BJ (cell line): ENCODE measurements at places on chromosomes 16 and 17. TPM values are rescaled to one million over a fixed set of nuclear protein-coding genes. Genes with fewer than 3 reads are reported as not detected.

The SENP3 gene
- 69.8 and 72.2 TPM in 2 replicates for polyA plus RNA-seq

The ZG16 gene
- not detected in 2 replicates for polyA plus RNA-seq

The NHLRC4 gene
- 0.31 and 0.66 TPM in 2 replicates for polyA plus RNA-seq

The CDK3 gene
- 3.7 and 5.6 TPM in 2 replicates for polyA plus RNA-seq

The KRT34 gene
- 151 and 156 TPM in 2 replicates for polyA plus RNA-seq

The CPPED1 gene
- 24.1 and 33.6 TPM in 2 replicates for polyA plus RNA-seq

- DNase-seq = no peak
Observed at GRCh38 chr17:58665946-58666857, 25.6 kb downstream of the TEX14 start.

DNA sequence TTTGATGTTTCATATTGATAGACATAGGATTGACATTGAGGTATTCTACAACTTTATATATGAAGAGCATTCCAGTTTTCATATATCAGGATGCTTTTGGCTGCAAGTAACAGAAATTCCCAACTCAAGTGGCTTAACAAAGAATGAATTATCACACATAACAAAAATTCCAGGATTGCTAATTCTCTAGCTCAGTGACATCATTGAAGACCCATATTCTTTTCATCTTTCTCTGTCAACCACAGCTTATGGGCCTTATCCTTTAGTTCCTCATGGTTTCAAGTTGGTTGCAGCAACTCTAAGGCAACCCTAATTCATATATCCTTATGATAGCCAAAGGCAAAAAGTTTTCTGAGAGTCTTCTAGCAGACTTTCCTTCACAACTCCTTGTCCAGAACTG, 91.5 kb upstream of the HAS3 start:
- DNase-seq = no peak

GRCh38 chr17:42325026-42325425, 36.7 kb downstream of the STAT5A start:
- DNase-seq = peak; percentile 73

DNA sequence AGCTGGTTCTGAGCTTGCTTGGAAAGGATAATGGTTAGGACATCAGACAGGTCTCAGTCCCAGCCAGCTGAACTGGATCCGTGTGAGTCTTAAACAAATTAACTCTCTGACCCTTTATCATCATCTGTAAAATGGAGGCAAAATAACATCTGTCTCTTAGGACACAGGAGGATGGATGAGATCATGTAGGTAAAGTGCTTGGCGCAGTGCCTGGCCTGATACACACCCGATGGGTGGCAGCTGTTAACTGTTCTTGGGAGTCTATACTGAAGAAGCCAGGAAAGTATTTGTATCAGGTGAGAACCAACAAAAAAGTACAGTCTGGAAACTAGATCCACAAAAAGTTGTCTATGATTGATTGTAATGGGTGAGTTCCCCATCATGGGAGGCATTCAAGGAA, 188.6 kb downstream of the C16orf78 start:
- no peak for DNase-seq

DNA sequence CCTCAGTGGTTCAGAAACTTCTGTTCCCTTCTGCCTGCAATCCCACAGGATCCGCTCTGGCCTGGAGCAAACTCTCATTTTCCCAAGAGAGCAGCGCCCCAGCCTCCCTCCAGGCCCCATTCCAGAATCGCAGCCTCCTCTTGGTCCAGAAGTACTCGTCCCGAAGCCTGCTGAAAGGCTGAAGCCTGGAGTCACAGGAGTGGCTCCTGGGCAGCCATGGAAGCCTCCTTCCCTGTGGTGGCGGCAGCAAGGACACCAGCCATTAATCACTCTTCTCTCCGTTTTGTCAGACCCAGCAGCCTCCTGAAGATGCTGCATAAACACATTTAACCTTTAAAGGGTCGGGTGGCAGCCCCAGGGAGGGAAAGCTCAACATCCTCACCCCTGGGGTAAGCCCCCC, 66.9 kb upstream of the TNRC6C start:
- no peak for DNase-seq

GRCh38 chr17:47184681-47185080, 4.4 kb downstream of the CDC27 start:
- no peak for DNase-seq

DNA sequence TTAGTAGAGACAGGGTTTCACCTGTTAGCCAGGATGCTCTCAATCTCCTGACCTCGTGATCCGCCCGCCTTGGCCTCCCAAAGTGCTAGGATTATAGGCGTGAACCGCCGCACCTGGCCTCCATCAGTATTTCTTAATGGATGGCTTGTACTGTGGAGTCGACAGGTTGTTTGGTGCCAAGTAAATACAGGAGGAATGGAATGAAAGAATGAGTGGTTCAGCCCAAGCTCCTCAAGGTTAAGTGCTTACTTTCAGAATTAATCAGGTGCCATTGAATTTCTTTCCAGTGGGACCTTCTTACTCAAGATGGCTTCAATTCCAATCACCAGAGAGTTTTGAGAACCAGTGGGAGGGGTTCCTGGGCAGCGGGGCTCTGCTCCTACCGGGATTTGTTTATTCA, 25.0 kb downstream of the ALOX15 start:
- DNase-seq = no peak

GRCh38 chr17:71764505-71764904, 356.3 kb upstream of the SOX9 start:
- no peak for DNase-seq

DNA sequence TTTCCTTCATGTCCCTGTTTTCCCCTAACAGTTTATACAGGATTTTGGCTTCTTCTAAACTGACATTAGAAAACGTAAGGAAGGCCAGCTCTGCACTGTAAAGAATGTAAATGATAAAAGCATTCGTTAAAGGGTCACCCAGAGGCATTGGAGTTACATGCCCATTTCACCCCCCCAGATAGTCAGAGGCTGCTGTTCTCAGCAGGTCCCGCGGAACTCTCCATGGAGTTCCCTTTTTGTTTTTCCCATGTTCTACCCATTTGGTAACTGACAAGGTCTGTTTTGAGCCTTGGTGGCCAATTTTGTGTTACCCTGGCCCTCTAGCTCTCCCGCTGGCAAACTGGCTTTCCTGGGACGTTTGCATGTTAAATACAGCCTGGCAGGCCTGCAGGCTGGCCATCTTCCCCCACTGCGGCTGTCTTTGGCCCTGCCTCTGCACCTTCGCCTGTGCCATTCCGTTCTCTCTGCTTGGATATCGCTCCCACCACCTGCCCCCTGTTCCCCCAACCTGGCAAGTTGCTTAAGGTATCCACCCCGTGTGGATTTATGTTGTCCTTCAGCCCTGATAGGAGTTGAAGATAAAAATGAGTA, 49.7 kb downstream of the EPN2 start:
- DNase-seq = no peak

GRCh38 chr16:351804-352520, 561 bp downstream of the AXIN1 start:
- no peak for DNase-seq

GRCh38 chr17:77178050-77178449, 37.3 kb downstream of the SEC14L1 start:
- no peak for DNase-seq

DNA sequence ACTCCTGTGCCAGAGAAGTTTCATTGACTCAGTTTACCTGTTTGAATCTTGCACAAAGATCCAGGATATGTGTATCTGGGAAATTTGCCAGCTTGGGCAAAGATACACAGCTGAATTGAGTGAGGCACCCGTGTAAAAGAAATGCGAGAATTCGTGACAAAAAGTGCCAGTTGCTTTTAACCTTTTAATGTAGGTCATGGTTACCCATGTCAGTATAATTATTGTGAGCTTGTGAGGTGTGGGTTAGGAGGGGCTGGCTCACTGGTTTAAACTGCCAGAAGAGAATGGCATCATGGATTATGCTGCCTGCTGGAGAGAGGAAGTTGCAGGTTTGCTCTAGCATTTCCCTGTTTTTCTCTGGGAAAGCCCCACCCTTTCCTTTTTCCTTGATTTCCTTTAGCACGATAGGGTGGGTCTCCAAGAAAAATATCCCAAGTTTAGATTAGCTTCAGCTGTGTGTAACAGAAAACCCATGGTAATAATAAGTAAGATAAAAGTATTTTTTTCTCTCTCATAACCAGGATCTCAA, 24.8 kb upstream of the NDRG4 start:
- no peak for DNase-seq

DNA sequence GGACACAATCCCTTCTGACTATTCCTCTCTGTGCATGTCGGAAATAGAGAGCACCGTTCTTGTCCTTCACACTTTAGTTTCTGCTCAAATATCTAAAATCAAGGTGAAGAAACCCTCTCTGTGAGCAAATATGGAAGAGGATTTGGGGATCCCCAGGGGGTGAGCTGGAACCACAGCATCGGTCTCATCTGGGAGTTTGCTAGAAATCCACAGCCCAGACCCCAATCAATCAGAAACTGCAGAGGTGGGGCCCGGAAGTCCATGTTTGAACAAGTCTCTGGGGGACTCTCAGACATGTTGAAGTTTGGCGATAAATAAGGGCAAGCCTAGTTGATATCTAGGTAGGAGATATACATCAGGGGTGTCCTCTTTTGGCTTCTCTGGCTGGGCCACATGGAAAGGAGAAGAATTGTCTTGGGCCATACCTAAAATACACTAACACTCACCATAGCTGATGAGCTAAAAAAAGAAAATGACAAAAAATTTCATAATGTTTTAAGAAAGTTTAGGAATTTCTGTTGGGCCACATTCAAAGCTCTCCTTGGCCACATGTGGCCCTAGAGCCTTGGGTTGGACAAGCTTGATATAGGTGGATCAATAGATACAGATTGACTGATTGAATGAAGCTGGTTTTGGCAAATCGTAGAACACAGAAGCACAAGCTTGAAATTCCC, 168.0 kb upstream of the FOXF1 start:
- DNase-seq = no peak

DNA sequence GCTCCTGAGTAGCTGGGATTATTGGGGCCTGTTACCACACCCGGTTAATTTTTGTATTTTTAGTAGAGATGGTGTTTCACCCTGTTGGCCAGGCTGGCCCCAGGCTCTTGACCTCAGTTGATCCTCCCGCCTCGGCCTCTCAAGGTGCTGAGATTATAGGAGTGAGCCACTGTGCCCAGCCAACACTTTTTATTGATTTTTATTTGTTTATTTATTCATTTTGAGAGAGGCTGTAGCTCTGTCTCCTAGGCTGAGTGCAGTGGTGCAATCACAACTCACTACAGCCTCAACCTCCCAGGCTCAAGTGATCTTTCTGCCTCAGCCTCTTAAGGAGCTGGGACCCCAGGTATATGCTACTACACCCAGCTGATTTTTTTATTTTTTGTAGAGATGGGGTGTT, 54.7 kb downstream of the TNRC6A start:
- no peak for DNase-seq

- DNase-seq = no peak
Observed at GRCh38 chr17:7263801-7264078, 1.5 kb upstream of the CLDN7 start.
